Omental fat pad (tissue), 4 donors: ENCODE measurements at places on chromosomes 12 and 14.

GRCh38 chr12:80498059-80498728 lies 54.2 kb downstream of the PTPRQ start:
- no peak for DNase-seq

GRCh38 chr14:43001731-43002130 lies 1395.1 kb downstream of the LRFN5 start:
- DNase-seq, result no peak

DNA sequence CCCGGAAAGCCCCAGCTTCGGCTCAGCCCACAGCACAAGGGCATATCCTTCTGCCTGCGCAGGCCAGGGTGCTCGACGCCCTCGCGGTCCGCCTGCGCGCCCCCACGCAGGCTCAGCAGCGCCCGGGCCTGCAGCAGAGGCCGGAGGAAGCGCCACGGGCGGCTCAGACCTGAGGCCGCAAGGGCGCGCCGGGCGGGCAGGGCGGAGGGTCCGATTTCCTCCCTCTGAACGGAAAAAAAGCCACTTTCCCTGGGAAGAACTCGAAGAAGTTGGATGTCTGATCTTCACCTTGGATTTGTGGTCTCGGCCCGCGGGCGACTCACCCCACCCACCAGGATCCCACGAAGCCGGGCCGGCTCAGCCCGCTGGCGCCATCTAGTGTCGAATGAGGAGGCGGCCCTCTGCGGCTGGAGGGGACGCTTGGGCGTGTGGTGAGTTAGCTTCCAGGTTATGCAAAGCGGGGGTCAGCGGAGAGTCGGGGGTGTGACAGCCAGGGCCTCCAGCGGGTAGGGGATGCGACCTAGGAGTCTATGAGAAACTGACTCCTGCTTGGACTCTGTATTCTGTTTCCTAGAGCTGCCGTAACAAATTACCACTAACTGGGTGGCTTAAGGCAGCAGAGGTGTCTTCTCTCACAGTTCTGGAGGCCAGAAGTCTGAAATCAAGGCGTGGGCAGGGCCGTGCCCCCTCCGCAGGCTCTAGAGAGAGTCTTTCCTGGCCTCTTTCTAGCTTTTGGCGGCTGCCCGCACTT lies 40.0 kb upstream of the SRSF5 start:
- peak; percentile 80 for DNase-seq

DNA sequence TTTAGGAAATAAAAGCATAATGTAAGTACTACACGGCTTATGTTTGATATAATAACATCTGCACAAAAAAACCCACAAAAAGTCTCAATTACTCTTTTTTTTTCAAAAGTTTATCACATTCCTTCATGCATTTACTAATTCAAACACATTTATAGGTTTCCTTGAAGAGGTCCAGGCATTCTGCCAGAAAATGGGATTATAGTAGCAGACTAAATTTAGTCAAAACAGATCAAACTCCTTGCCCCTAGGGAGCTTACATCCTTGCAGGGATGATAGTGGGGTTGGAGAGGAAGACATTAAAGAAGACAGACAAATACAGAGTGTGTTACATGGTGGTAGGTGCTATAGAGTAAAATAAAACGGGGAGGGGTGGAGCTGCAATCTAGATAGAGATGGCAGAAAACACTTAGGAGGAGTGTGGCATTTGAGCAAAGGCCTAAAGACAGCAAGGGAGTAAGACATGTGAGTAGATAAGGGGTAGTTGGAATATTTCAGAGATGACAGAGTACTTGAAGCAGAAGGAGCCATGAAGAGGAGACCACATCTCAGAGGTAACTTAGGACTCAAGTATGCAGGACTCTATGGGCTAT lies 266.9 kb downstream of the PPFIA2 start:
- DNase-seq, result no peak

- DNase-seq, result no peak
Measured at GRCh38 chr12:86744547-86745212, 488.5 kb upstream of the MGAT4C start.

GRCh38 chr12:61863811-61864210 lies 396.4 kb upstream of the USP15 start:
- DNase-seq, result no peak

- DNase-seq, result no peak
Measured at GRCh38 chr12:5222729-5223128, 179.1 kb downstream of the KCNA5 start.
